CD4-positive, alpha-beta T cell treated with Interleukin-10 for 1 hour (primary cell): ENCODE measurements at places on chromosomes 2 and 18.
A peak's percentile ranks its signal among the peaks of the same experiment; 100 is the strongest.

- peak; percentile 42 for DNase-seq
Measured at GRCh38 chr2:54903736-54904554, 146.3 kb downstream of the RTN4 start.

DNA sequence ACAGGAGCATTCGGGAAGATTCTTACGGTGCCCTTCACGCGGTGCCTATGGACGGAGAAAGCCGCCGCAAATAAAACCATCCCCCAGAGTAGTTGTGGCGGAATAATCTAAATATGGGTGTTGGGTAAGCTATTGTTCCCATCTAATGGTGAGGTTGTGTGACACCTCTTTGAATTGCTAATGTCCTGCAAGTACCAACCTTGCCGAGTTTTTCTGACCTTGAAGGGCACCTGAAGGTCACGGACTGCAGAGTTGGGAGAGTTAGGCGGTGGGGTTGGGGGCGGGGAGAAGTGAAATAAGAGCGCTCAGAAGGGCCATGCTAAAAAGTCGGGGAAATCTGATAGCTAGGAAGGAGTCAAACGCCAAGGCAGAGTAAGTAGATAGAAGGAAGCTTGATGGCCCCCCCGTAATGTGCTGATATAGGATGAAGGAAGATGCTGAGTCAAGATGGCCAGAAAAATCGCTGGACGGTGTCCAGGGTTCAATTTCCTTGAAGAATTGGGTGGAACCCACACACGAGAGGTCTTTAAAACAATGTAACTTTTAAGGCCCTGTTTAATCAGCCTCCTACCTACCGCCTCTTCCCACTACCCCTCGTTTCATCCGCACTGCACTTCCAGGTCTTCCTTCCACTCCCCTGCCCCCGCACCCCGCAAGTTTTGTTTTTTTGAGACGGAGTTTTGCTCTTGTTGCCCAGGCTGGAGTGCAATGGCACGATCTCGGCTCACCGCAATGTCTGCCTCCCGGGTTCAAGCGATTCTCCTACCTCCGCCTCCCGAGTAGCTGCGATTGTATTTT lies 600 bp downstream of the KATNAL2 start:
- peak; percentile 32 for DNase-seq

DNA sequence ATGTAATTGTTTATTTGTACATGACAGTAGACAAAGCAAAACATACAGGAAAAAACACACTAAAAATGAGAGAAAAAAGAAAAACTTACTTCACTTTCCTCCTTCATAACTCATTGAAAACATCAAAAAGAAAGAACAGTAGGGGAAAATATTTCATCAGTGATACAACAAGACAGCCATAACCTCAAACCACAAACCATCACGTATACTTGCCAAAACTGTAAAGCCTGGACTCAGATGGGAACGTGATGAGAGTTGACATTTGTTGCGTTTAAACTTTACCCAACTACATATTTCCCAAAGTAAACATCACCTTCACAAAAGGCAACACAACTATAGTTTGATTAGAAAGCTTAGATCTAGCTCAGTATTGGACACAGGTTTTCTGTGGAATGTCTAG lies 278.2 kb upstream of the COL3A1 start:
- DNase-seq, result no peak

GRCh38 chr2:103437161-103437560 lies 675.3 kb downstream of the TMEM182 start:
- no peak for DNase-seq

DNA sequence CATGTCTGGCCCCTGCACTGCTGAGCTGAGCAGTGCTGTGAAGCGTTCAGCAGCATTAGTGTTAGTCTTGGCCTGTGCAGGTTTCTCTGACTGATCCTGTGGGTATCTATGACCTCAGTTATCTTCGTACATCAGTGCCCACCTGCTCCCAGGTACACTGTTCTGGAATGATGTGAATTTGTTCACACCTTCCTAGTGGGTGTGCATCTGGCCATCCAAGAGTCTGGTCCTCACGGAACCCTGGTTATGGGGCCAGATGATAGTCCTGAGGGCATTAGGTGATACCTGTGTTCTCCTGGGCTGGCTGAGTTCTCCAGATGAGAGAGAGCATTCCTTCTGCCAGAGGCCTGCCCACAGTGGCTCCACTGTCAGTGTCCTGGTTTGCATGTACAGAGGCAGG lies 57.2 kb downstream of the INPP4A start:
- DNase-seq, result no peak

DNA sequence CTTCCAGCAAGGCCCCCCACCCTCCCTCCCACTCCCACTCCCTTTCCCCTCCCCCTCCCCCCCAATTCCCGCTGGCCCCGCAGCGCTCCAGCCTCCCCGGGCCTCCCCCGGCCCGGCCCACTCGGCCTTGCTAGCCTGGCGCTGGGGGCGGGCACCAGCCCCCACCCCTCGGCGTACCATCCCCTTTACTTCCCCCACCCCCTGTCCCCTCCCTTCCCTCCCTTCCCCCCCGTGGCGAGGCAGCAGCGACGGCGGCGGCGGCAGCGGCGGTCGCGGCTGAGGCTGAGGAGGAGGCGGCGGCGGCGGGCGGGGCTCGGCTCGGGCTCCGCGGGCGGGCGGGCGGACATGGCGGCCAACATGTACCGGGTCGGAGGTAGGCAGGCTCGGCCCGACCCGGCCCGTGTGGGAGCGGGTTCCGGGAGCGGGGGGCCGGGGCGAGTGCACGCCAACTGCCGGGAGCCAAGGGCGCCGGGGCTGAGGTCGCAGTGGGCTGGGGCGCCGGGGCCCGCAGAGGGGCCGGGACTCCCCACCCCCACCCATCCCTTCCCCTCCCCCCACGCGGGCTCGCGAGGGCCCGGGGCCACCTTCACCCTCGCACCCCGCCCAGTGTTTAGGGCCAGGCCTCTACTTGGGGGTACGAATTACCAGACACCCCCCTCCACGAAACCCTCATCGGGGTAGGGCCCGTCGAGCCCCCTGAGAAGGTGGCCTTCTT lies at the start of gene MTA3:
MTA3 (plus strand) TSS at position 232 of the 715 bp plus-strand sequence; CDS start at position 346, 114 bp downstream.
- peak; percentile 66 for DNase-seq

GRCh38 chr18:12361770-12362378 lies 15.2 kb downstream of the AFG3L2 start:
- no peak for DNase-seq

- no peak for DNase-seq
Measured at GRCh38 chr2:69210385-69210784, 176.6 kb downstream of the GFPT1 start.

DNA sequence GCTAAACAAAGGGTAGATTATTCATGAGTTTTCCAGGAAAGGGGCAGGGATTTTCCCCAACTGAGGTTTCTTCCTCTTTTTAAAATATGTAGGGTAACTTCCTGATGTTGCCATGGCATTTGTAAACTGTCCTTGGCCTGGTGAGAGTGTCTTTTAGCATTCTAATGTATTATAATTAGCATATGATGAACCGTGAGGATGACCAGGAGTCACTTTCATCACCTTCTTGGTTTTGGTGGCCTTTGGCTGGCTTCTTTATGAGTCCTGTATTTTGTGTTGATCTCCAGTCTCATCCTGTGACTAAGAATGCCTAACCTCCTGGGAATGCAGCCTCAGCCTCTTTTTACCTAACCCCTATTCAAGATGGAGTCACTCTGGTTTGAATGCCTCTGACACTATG lies 391.0 kb upstream of the LINC00305 start:
- no peak for DNase-seq
